Epithelial cell of esophagus (primary cell): ENCODE measurements at places on chromosomes 6 and 20.

DNA sequence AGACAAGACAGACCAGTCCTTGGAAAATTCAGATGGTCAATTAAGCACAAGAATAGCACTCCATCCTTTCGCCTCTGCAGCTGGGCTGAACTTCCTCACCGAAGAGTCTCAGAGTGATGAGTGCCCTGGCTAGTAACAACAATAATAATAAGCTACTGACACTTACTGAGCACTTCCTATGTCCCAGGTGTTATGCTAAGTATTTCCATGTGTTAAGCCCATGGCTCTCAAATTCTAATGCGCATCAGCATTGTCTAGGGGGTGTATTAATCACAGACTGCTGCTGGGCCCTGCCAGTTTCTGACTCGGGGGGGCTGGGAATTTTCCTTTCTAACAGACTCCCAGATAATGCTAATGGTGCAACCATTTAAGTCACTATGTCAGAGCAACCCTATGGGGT, 118.2 kb upstream of the LRFN2 start:
- no peak for DNase-seq

DNA sequence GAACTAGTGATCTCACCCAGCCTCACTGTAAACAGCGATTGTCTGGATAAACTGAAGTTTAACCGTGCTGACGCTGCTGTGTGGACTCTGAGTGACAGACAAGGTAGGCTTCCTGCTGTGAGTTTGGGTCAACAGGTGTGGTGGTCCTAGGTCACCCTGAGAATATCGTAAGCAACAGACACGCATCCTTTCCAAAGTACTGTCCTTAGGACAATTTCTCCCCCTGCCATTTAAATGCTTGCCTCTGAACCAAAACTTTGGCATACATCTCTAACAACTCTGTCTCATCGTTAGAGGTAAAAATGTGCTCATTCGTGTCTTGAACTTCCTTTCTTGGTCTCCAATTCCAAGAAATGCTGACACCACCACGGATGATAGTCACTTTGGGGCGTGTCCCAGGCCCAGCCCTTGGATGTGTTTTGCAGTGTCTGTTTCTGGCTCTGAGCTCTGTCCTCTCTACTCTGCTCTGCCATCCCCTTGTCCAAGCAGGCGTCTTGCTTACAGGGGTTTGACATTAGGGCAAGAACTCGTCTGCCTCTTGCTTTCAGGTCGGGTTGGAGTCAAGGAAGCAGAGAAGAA, 95.5 kb downstream of the EYA2 start:
- peak; percentile 48 for DNase-seq

DNA sequence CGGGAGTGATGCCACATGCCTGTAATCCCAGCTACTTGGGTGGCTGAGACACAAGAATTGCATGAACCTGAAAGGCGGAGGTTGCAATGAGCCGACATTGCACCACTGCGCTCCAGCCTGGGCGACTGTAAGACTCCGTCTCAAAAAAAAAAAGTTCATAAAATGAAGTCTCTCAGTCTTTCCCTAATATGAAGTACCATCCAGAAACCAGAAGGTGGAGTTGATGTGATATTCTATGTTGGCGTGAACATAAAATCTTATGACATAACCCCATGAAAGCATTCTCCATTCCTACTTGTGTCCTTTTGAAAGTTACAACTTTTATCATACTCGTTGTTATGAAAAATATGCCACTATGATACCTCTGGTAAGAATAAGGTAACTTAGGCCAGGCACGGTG, 5.7 kb downstream of the SOD2 start:
- no peak for DNase-seq

GRCh38 chr6:28747083-28747630, 176.6 kb downstream of the TRIM27 start:
- no peak for DNase-seq

- DNase-seq = no peak
Measured at GRCh38 chr6:159170333-159170672, 1.1 kb downstream of the FNDC1 start.

- DNase-seq = peak; percentile 62
Measured at GRCh38 chr6:144349690-144350527, 64.8 kb downstream of the UTRN start.

- no peak for DNase-seq
Measured at GRCh38 chr6:6588924-6589709, 597 bp downstream of the LY86 start.

DNA sequence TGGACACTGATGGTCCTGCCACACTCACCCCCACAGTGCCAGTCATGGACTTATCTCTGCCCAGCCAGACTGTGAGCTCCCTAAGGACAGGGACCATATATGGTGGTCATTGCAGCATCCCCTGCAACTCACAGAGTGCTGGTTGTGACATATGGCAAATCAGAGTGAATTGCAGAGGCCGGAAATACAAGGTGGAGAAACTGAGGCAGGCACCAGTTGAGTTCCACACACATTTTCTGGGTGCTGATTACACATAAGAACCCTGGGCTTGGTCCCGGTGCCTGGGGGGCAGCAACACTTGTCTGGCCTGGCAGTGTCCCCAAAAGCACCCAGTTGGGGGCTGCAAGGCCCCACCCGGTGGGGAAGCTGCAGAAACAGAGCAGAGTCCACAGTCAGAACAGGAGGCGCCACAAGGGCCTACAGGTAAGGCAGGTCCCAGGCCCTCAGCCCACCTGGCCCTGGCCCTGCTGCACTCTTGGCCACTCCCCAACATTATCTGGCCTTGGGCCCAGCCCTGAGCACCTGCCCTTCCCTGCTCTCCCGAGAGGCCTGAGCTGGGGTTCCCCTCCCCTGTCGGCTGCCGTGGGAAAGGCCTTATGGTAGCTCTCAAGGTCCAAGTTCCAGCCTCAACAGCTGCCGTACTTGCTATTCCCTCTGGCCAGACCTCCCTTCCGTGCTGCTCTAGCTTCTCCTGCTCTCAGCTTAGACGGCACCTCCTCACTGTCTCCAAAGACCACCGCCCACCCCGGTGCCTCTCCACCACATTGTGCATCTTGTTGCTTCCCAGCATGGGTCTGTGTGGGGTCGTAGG, 140.8 kb upstream of the PTPN1 start:
- no peak for DNase-seq

GRCh38 chr6:54018722-54019121, 92.5 kb upstream of the MLIP start:
- no peak for DNase-seq

GRCh38 chr6:38806271-38806670, 91.2 kb downstream of the DNAH8 start:
- no peak for DNase-seq

GRCh38 chr20:37907677-37908401, 4.9 kb downstream of the VSTM2L start:
- peak; percentile 47 for DNase-seq

DNA sequence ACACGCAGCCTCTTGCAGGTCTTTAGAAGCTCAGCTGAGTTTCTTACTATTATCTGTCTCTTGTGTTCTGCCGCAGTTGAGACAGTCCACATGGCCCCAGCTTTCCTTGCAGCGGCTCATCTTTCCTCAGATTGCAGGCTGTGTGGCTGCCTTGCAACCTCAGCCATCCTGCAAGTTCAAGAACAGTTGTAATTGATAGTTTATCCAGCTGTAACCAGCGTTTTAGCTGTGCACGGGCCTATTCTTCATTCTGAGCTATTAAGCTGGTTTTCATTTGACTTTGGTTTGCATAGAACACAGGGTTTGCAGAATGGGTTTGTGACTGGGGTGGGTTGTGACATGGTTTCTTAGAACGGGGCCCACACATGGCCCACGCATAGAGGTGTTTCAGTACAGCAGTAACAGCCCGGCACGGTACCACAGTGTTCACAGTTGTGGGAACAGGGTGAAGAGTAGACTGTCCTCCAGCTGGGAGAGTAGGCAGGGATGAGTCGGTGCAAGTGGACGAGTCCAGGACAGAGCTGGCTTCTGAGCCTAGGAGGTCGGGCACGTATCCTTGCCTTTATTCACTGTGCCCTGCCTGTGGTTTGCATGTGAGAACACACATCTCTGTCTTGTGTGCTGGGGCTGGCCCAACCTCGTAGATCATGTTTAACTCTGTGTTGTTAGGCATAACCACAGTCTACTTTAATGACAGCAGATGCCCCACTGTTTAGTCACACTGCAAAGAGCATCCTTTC, 89.2 kb downstream of the RPP40 start:
- peak; percentile 37 for DNase-seq

GRCh38 chr6:90605749-90606340, 19.0 kb upstream of the MAP3K7 start:
- DNase-seq = no peak

DNA sequence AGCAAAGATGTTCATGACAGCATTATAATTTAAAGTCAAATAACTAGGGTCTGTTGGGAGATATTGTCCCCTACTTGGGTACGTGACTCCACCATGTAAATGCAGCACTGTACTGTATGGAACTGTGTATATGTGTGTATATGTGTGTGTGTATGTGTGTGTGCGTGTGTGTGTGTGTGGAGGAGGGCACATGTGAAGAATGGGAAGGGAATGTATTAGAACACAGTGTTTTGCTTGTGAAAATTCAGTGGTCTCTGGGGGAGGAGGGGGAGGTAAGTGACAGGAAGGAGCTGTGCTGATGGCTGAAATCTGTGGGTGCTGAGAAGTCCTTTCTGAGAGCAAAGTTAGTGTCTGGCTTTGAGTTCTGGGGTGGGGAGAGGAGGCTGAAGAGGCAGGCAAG, 23.9 kb upstream of the VEGFA start:
- no peak for DNase-seq
